Cardiac muscle cell (in vitro differentiated cells and primary cell): ENCODE measurements at places on chromosomes 1 and 21.

- DNase-seq, result peak; percentile 54
Observed at GRCh38 chr1:18942340-18942739, 14.1 kb downstream of the IFFO2 start.

GRCh38 chr1:194442901-194443575 lies 1256.6 kb upstream of the B3GALT2 start:
- no peak for DNase-seq

DNA sequence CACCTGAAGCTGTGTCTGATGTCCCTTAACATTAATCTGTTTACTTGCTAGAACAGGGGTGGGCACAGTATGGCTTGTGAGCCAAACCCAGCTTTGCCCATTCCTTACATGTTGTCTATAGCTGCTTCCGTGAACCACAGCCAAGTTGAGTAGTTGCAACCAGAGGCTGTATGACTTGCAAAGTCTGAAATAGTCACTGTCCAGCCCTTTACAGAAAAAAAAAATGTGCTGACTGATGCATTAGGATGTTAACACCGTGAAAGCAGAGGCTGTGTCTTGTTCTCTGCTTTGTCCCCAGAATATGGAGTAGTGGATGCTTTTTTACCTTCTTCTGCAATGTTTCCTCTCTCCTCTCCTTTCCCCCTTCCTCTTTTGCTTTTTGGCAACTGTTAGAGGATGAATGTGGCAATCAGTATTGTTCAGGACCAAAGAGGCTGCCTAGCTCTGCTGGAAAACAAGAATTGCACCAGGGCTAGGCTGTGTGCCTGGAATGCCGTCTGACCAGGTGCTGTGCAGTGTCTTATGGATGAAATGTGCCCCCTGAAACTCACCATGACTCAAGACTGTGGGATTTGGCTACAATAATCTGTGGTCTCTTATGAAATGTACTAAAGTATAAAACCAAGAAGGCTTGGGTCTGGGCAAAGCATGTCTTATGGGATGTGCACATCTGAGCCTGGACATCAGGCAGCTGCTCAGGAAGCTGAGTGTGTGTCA lies 79.6 kb upstream of the GCLM start:
- peak; percentile 94 for DNase-seq

- peak; percentile 56 for DNase-seq
Observed at GRCh38 chr1:3614755-3615742, 3.7 kb upstream of the MEGF6 start.
